ENCODE measurements at places on chromosomes 6 and 20.

GRCh38 chr20:63651942-63652191 is 1.4 kb downstream of the STMN3 start:
- no peak for DNase-seq

- no peak for DNase-seq
These were observed 35.5 kb downstream of the PPP1R16B start for GRCh38 chr20:38840894-38841470.

DNA sequence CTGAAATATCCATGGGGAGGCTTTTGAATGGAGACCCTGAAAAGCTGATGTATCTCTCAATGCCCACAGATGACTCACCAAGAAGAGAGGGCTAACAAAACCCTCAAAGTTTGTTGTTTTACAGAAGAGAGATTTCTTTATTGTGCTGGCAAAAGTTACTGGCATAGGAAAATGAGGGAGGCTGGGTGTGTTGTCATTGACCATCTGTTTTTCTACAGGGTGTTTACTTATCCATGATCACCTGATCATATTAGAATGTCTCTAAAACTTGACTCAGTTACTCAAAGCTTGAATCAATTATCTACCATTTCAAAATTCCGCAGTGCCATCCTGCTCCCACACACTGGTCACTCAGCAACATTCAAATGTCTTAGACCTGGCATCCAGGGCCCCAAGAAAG is 9.8 kb downstream of the NCOA6 start:
- DNase-seq, result no peak

DNA sequence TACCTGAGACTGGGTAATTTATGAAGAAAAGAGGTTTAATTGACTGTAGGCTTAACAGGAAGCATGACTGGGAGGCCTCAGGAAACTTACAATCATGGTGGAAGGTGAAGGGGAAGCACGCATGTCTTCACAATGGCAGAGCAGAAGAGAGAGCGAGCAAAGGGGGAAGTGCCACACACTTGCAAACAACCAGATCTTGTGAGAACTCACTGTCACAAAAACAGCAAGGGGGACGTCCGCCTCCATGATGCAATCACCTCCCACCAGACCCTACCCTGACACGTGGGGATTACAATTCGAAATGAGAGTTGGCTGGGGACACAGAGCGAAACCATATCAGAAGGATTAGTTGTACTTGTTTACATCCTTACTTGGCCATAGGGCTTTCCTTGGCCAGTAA is 49.7 kb downstream of the FIG4 start:
- DNase-seq, result no peak

DNA sequence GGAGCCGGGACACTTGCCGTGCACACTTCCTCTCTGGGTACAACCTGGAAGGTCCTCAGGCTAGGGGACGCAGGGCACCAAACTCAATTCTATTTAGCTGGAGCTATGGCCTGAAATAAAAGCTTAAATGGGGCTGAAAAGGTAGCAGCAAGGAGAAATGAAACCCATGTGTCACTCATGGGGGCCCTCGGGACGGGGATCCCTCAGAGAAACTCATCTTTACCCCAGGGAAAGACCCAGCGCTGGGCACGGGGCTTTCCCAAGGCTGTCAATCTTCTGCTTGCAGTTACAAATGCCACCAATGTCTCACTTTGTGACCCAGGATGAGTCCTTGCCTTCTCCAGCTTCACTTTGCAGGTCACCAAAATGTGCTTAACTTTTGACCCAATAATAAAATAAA is 16.5 kb downstream of the SNAI1 start:
- no peak for DNase-seq

Measured in stimulated activated CD4-positive, alpha-beta T cell treated with anti-CD3 and anti-CD28 coated beads, TNF-alpha, amount 100 ng/mL, for 4 hours (primary cell).